ENCODE measurements at places on chromosomes 5 and 9.

- no peak for DNase-seq
Measured at GRCh38 chr9:3931058-3931457, 368.8 kb downstream of the GLIS3 start.

- DNase-seq: no peak
Measured at GRCh38 chr9:135809166-135809565, 98.2 kb downstream of the CAMSAP1 start.

DNA sequence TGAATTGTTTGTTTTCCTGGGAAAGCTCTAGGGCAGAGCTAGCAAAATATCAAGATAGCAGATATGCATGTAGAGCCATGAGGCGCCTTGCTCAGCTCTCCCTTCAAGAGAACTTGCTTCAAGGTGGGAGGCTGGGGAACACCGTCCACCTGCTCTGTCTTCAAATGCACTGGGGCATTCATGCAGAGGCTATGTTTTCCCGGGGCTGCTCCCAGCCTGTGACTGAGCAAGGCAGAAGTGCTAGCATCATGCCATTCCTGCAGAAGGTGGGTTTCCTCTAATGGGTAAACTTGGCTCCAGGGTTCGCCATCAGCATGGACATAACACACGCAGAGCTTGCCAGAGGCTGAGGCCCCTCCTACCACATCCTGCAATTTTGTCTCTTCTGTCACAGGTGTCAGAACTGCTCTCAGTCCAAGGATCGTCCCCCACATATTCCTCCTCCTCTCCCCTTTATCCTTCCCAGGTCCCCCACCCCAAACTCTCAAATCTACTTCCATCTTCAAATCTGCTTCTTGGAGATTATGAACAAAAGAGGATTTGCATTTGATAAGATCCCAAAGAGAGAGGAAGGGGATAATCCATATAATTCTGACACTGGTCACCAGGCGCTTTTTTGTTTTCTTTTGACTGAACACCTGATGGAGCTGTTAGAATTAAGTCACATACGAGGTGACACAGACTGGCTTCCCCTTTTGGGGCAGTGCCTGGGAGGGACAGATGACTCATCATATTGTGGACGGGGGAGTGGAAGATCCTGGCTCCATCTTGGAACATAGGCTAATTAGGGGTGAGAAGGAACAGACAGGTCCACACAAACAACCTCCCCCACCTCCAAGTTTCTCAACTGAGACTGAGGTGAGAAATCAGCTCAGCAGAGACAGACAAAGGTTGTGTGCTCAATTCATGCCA lies 85.0 kb upstream of the TAF11L2 start:
- DNase-seq: peak; percentile 91

GRCh38 chr9:101458963-101459631 lies 23.5 kb upstream of the ALDOB start:
- peak; percentile 64 for DNase-seq

DNA sequence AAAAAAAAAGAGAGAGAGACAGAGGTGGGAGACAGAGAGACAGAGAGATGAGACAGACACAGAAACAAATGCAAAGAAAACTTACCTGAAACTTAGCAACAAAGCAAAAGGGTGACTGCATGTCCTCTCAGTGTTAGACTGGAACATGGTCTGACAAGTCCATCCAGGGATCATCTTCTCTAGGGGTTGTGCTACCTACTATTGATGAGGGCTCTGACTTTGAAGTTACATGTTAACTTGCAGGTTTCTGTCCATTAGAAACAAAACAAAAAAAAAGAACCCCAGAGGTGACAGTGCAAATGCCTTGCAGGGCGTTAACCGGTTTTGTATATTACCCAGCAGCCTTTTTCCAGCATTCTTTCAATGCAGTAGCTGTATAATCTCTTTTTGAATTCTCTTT lies 13.6 kb upstream of the SPARC start:
- DNase-seq: no peak

DNA sequence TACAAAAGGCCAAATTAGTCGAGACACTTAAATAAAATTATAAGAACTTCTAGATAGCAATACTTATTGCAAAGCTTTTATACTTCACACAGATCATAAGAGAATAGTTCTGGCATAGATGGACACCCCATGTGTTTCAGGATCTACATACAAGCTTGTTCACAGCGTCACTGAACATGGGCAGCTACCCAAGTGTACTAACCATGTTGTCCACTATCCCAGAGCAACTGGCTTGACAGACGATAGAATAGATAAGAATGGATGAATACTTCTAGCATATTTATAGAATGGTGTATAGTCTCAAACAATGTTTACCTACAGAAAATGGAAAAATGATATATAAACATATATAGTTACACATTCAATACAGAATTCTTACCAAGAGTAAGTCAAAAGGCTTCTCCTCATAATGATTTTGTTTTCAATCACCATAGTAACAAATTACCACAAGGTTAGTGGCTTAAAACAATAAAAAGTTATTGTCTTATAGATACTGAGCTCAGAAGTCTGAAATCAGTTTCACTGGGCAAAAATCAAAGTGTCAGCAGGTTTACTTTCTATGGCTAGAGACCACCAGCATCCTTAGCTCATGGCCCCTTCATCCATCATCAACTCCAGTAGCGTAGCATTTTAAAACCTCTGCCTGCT lies 446.7 kb downstream of the DMRTA1 start:
- DNase-seq: no peak

DNA sequence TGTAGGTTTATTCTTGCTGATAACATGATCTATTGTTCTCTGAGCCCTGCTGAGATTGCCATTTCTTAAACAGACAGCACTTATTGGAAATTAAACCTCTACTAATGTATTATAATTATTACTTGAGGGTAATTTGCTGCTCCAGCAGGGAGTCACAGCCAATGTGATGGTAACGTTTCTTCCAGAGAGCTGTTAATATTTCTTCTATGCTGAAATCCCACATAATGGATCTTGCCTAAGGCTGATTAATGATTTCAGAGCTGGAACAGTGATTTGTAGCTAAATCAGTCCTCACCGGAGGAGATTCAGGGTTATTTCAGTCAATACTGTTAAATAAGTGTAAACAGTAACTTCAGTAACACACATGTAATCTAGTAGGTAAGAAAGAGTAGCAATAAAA lies 170.1 kb downstream of the CDH12 start:
- DNase-seq: no peak

DNA sequence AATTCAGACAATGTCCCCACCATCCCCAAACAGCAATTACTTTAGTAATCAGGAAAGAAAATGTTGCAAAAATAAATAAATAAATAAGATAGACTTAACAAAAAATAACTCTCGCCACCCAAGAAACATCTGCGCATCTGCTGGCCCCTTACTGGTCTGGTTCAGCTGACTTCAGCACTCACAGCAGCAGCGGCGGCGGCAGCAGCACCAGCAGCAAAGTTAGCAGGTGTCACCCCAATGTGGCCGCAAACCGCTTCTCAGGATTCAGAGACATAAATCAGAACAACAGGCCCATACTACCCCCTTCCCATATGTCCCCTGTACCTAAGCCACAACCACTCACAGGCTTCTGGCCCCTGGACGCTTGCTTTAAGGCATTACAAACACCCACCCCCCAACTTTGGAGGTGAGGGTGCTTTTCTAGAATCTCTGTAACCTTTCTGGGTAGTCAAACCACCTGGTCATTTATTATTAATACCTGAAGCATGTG lies 593.0 kb downstream of the BNC2 start:
- DNase-seq: no peak

GRCh38 chr9:110832926-110833325 lies 164.3 kb downstream of the MUSK start:
- DNase-seq: no peak

- no peak for DNase-seq
Measured at GRCh38 chr9:99294850-99295461, 72.9 kb downstream of the SEC61B start.

DNA sequence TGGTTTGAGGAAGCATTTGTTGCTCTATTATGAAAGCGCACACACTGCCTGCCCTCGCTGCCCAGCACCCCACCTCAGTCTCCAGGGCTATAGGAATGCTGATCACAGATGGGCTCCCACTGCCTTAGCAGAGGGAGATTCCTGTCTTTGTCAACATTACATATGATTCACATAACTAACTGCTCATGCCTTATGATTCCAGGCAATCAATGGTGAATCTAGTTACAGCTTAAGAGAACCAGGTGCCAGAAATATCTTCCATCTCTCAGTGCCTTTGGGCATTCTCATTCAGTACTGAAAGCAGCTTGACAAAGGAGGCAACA lies 458.9 kb upstream of the C9orf72 start:
- no peak for DNase-seq

GRCh38 chr9:78821126-78821822 lies 524.3 kb downstream of the PSAT1 start:
- peak; percentile 22 for DNase-seq

DNA sequence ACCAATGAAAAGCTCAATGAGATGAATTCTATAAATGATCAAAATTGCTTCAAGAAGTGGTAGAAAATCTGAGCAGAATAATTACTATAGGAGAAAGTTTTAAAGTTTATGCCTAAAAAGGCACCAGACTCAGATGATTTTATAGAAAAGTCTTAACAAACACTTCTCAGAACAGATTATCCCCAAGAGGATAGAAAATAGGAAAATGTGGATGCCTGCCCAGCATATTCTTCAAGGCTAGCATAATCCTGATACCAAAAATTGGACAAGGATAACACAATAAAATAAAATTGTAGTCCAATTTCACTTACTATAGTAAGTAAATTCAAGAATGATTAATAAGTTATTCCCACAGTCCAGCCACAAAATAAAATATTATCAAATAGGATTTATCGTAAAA lies 397.0 kb downstream of the NR2F1-AS1 start:
- DNase-seq: no peak

- peak; percentile 95 for DNase-seq
Measured at GRCh38 chr9:91419222-91420191, 4.1 kb downstream of the NFIL3 start.

DNA sequence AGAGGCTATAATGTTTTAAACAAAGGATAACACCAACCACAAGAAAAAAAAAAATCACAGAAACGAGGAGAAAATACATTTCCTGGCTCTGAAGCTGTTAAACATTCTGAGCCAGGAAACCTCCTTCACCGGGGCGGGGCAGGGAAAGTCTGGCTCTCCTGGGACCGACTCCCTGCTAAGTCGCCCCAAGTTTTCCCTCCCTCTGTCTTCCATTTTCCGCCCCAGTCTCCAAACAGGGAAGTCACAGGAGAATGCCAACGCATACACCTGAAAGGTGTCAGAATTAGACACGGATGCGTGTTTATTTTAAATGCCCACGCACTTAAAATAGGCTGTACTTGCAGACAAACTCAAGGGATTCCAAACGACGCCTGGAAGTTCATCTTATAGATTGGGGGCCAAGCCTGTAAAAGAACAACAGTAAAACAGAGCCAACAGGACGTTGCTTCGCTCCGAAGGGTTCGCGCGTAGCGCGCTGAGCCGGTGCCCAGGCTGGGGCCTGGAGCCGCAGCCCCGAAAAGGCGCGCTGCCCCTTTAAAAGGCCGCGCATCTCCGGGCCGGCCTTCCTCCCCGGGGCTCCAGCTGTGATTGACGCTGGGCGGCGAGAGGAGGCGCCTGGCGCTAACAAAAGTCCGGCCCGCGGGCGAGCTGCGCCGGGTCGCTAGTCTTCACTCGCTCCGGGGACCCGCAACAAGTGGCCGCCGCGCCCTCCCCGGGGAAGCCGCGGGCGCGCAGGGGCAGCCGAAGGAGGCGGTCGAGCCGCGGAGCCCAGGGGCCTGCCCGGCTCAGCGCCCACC lies at the start of gene FBXL7:
FBXL7 (plus strand) TSS at position 653 of the 797 bp plus-strand sequence.
- no peak for DNase-seq

DNA sequence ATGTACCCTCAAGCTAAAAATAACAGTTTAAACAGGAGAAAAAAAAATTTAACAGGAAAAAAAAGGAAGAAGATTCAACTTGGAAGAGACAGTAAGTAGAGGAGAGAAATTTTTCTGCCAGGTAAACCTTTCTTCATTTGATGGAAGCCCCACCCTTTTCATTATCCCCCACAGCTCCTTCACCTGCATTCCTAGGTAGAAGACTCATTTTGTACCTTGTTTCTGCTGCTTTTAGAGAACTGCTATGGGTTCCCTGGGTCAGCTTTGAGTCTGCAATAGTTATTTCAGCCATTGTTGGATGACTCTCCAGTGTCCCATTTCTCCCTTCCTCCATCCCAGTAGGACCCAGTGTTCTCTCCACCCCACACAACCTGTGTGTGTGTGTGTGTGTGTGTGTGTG lies 74.1 kb upstream of the CPEB4 start:
- no peak for DNase-seq

DNA sequence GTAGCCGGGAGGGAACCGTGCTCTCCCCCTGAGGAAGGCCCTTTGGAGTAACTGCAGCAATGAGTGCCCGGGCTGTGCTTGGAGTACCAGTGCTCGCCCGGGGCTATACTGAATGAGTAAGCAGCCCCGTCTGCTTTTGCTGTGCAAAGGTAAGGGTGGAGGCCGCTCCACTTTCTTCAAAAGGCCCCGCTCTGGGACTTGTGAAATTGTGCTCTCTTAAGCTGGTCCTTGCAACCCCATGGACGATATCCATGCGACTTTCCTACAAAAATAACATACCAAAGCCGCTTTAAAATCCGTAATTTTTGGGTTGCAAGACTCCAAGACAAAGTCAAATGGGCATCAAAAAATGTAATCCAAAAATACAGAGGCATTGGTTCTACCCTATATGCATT lies 578 bp upstream of the TNFAIP8 start:
- no peak for DNase-seq

DNA sequence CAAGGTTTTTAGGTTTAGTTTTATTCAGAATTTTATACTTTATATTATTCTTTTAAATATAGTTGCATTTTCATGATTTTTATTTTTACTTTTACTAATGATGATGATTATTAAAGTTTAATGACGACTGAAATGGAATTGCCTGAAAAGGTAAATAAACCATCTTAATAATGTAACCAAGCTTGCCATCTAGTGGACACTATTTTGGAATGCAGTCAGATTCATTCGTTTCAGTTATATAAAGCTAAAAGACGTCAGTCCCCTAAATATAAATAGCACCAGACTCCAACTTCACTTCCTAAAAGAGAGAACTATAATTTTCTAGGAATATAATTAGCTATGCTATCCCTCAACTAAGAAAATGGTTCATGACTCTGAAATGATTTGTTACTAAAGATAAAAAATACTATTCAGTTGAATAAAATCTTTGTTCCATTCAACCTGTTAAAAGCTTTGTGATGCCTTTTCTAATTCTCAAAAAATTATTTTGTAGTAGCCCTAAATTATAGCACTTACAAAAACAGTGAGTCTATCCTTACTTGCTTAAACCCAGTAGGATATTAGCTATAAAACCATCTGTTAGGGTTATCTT lies 19.9 kb downstream of the ABITRAM start:
- no peak for DNase-seq

Data from HL-60 (cell line).